ENCODE measurements at places on chromosomes 7 and 10.

- DNase-seq = no peak
These were observed 1.1 kb downstream of the PLXDC2 start for GRCh38 chr10:19817231-19817933.

DNA sequence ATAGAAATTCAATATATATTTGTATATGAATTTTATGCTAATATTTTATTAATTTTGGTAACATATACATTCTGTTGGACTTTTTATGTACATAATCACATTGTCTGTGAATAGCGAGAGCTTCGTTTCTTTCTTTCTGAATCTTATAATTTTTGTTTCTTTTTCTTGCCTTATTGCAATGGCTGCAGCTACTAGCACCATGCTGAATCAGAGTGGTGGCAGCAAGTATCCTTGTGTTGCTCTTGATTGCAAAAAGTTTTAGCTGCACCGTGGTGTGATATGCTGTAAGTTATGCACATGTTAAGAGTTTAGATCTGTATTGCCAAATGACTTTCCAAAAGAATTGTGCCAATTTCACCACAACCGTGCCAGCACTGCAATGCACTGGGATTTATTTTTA, 32.6 kb downstream of the ELFN1 start:
- no peak for DNase-seq

GRCh38 chr7:158329014-158329610, 258.5 kb downstream of the PTPRN2 start:
- DNase-seq = no peak

- no peak for DNase-seq
These were observed 203.2 kb downstream of the ANK3 start for GRCh38 chr10:60186315-60187071.

DNA sequence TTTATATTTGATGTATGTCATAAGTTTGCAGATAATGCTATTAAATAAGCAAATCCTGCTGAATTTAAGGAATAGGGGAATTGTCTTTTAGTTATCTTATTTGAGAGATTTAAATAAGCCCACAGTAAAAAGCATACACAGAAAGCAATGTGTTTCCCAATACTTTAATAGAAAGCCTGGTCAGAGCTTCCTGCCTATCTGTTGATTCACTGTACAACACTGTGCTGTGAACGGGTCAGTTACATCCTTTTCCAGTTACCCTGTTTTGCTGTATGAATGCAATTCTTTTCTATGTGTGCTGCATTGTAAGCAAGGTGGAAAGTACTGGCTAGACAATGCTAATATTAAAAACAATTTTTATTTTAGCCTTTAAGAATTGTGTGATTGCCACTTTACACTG, 81.2 kb downstream of the ANKRD7 start:
- DNase-seq = no peak

GRCh38 chr10:117945651-117946050, 101.1 kb downstream of the RAB11FIP2 start:
- DNase-seq = no peak

GRCh38 chr10:29753283-29753682, 118.5 kb upstream of the SVIL start:
- no peak for DNase-seq

DNA sequence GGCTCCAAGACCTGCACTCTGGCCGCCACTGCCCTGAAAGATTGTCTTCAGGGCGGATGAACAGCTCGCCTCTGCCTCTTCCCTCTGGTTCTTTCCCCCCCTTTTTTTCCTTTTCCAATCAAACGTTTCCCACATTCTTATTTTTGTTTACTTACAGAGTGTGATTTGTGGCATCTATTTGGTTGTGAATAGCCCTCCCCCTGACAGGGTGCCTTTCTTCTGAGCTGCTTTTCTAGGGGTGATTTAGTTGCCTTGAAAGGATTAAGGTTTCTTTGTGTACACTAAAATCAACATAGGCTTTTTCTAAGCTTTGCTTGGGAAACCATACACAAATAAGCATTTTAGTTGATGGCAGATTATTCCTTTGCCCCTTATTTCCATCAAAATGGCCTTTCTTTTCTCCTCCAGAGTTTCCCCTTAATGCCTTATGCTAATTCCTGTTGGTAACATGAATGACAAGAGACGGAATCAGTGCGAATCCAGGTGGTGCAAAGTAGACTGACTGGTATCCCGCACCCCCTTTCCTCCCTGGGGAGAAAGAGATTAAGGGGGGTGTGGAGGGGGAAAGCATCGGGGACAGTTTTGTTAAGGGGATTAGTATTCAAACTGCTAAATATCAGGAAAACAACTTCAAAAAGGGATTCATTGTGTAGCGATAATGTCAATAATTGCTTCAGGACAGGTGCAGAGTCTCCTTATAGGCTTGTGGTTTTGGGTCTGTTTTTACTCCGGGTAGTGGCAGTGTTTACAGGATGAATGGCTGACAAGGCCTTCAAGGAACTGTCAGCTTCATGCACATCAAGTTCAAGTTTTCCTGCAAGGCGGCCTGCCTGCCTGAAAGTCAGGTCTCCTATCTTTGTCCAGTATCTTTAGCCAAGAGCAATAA, 431.6 kb upstream of the GALNT17 start:
- DNase-seq = no peak

GRCh38 chr10:100569687-100570481, 34.1 kb downstream of the HIF1AN start:
- DNase-seq = no peak

GRCh38 chr7:140773104-140773503, 76.6 kb downstream of the NDUFB2 start:
- DNase-seq = no peak

GRCh38 chr7:43646603-43647338, 63.9 kb downstream of the STK17A start:
- no peak for DNase-seq

GRCh38 chr7:90155206-90155605, 937 bp downstream of the STEAP1 start:
- DNase-seq = no peak

DNA sequence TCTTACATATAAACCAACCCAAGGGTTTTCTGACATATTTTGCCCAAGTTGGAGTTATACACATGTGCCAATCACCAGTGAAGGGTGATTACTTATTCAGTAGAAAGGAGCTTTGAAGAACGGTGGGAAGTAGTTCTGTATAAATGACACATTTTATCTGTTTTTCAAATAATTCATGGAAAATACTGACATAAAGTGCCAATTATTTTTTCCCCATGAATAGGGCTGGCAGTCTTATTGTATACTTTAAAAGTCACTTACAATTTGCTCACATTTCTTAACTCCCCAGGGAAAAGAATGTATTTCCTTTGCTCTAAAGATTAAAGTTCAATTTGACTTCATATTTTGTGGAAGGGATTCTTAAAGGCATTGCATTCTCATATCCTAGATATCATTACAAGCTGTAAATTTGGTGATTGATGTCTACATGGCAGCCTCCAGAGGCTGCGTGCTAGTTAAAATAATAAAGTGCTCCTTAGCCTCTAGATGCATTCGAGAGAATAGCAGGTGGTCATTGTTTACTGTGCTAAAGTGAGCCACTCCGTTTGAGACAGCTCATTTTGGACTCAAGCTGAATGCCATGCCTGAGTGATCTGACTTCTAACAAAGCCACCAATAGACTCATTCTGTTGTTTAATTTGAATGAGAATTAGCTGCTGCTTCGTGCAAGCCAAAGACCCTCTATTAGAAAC, 148.8 kb upstream of the NRP1 start:
- DNase-seq = no peak

- DNase-seq = no peak
These were observed 26.3 kb downstream of the SND1 start for GRCh38 chr7:127678337-127678736.

DNA sequence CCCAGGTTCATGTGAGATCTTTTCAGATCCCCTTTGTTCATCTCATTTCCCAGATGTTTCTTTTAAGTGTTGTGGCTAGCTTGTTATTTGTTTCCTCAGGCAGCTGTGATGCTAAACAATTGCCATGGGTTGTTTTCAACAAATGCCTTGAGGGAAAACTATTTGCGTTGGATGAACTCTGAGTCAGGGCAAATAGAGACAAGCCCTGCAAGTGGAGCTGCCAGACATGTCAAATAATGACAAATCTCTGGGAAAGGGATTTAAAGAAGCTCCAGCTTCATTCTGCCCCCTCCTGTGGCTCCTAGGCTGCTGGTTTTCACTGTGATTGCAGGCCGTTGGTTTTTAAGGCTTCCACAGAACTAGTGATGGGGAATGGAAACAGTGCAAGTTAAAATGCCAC, 272.4 kb upstream of the SP8 start:
- DNase-seq = no peak

DNA sequence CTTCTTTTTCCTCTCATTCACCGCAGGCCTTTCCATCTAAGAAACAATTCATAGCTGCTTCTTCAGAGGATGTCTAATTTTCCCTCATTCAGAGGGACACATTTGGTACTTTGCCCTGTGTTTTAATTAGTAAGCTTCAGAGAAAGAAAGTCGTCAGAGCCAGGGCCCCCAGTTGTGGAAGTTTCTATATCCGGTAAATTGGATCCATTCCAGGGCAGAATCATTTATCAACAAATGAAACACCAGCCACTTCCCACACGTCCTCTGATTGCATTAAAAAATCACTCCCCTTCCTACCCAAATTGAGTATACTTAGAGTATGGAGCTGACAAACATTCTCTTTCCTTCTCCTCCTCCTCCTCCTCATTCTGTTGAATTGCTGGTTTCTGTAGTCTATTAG, 205.8 kb upstream of the HDAC9 start:
- no peak for DNase-seq

DNA sequence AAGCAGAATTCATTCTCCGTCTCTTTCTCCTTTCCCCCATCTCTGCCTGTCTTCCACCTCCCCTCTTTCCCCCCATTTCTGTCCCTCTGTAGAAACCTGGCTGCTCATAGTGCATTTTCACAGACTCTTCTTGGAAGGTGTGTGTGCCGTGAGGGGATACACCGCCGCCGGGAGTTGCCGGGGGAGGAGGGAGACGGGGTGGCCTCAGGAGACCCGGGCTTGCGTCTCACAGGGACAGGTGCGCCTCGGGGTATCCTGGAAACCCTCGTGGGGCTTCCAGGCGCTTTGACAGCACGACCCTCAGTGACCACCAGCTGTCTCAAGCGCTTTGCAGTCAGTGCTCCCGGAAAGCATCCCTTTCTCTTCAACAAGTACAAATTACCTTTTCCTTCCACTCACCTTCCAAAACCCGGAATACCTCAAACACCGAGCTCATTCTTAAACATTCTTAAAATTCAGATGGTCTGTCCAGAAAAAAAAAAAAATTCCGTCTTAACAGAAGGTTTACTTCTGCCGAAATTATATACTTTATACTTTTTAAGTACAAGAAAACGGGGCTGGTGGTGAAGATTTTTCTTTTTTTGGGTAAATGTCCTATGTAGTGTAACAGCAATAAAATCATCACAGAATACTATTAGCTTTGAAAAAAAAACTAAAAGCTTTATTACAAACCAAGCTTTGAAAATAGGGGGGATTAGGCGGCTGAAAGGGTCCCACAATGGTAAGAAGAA, 8.2 kb downstream of the EMX2 start:
- DNase-seq = no peak

- no peak for DNase-seq
These were observed 27.3 kb downstream of the AGAP3 start for GRCh38 chr7:151113344-151114150.

DNA sequence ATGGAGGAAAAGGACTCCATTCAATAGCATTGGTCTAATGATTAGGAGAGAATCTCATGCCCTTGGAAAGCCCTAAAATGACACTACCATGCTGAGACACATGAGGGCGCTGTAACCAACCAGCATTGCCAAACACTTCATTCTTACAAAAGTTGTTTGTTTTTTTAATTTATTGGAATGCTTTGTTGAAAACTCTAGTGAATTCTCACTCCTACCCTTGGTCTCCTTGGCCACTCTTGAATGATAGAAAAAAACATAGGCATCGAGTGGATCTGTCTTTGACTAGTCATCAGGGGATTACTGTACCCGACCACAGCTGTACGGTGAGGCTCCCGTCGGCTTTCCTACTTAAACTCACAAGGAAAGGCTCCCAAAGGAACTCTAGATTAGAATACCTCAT, 29.3 kb upstream of the ADD3 start:
- peak; percentile 30 for DNase-seq

DNA sequence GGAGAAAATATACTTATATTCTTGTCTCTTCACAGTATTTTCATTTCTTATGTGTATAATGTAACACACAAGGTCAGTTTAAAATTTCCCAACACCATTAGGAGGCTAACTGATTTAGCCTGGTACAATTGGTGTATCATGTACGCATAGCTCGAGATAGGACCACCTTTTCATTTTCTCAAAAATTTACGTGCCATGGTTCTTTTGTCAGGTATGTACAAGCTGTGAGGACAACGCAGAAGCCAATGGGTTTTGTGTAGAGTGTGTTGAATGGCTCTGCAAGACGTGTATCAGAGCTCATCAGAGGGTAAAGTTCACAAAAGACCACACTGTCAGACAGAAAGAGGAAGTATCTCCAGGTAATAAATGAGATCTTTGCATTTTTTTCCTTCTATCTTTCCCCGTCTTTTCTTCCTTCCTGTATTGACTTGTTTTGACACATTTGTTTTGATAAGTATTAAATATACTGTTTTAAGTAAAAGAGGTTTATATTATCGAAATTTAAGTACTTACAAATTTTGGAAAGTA, 55.0 kb downstream of the TRIM24 start:
- DNase-seq = no peak

DNA sequence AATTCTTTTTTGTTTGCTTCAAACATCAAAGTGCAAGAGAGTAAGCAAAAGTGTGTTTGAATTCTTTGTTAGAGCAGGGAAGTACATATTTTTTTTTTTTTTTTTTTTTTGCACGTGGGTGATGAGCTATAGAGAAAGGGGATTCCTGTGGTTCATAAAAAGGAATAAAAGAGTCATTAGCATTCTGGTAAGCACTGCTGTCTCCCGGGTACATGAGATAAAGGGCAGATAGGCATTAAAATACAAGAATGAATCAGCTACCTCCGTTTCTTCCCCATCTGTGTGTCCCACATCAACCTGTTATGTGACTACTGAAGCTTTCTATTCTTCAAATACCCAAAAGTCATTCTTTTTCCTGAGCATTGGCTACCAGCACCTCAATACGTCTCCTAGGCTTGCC, 102.4 kb upstream of the SEMA3D start:
- DNase-seq = no peak

- DNase-seq = no peak
These were observed 4.0 kb downstream of the SFMBT2 start for GRCh38 chr10:7406712-7407333.
